ENCODE measurements at places on chromosomes 1 and 21.

DNA sequence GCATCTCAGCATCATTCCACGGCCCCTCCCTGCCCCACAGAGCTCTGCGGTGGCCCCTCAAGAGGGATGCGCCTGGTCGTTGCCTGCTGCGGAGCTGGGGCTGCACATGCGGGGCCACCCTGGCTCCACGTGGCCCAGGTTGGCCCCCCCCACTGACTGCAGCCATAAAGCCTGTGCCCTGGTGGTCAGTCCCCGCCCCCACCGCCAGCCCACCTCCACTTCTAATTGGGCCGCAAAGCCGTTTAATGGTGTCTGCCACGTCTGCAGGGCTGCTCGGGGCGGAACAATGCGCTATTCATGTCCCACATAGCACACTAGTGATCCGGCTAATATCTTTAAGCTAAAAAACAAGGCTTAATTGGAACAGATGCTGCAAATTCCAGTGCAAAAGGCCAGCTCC lies 33.5 kb upstream of the ACTRT2 start:
- DNase-seq: no peak

GRCh38 chr1:51535006-51535592 lies 16.0 kb upstream of the EPS15 start:
- peak; percentile 87 for DNase-seq

DNA sequence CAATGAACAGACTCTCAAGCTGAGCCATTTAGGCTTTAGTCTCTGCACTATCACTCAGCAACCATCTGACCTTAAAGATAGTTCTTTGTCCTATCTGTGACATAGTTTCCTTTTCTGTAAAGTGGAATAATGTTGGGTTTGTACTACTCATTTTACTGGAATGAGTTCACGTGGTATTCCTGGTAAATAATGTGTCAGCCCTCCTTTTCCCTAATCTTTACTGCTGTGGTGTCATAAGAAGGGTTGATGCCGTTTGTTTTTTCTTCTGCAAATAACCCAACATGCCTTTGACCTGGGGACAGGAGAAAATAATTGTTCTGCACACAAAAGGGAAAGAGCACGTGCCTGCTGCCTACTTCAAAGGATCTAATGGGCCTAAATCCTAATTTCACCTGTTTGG lies 297.8 kb downstream of the BRINP3 start:
- DNase-seq: no peak

DNA sequence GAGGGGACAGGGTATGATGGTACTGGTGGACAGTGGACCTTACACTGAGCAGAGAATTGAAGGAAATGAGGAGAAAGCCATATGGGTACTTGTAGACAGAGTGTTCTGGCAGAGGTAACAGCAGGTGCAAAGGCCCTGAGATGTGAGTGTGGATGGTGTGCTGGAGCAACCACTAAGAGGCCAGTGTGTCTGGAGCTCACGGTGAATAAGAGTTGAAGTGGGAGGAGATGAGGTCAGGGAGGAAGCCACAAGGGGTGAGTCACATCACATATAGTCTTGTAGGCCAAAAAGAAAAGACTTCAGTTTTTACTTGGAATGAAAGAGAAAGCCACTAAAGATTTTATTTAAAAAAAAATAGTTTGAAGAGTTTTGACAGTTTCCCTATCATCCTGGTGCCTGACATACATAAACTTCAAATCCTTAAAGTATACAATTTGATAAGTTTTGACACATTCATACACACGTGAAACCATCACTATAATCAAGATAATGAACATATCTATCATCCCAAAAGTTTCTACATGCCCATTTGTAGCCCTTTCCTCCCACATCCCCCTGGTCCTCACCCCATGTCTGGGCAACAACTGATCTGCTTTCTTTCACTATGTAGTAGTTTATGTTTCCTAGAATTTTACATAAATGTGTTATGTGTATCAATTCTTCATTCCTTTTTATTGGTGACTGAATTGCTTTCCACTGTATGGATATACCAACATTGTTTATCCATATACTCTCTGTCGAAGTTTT lies 148.4 kb downstream of the GPATCH2 start:
- DNase-seq: no peak

GRCh38 chr1:58979086-58979485 lies 195.2 kb upstream of the JUN start:
- DNase-seq: peak; percentile 7

- DNase-seq: no peak
Measured at GRCh38 chr1:246058466-246058865, 448.6 kb downstream of the SMYD3 start.

DNA sequence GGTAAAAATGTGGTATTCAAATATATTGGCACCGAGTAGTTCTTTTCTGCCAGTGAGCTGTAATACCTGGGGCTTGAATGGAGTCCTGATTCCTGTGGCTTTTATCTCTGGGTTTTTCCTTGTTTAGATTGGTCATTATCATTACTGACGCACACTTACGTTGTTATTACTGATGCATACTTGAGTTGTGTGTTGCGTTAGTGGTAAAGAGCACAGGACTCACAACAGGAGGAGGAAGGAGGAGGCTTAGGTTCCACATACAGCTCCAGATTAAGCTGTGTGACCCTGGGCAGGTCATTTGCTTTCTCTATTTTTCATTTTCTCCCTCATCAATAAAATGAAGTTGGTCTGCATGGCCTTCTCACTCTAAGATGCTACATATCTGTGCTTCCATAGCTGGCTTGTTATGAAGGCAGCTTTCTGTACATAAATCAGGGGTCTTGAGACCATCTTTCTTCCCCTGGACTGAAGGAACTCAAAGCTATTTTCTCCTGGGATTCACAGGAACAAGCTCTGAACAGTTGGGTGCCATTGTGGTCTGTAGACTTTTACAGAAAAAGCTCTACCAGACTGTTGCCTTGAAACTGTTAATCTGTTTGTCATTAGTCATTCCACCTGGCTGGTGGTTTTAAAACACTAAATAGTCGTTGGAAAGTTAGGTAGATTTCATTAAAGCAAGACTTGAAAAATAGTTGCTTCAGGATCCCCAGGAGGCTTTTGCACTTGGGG lies 5.6 kb downstream of the ARID1A start:
- no peak for DNase-seq

GRCh38 chr1:174258148-174258550 lies 98.8 kb downstream of the RABGAP1L start:
- no peak for DNase-seq

GRCh38 chr1:95876276-95876675 lies 642.3 kb downstream of the RWDD3 start:
- no peak for DNase-seq

- DNase-seq: no peak
Measured at GRCh38 chr1:5379176-5379759, 613.0 kb downstream of the NPHP4 start.

- DNase-seq: no peak
Measured at GRCh38 chr1:102853136-102853535, 255.2 kb downstream of the COL11A1 start.

- DNase-seq: no peak
Measured at GRCh38 chr1:70093250-70093975, 112.0 kb downstream of the LRRC40 start.

- DNase-seq: no peak
Measured at GRCh38 chr1:110668549-110668948, 6.2 kb downstream of the KCNA3 start.

DNA sequence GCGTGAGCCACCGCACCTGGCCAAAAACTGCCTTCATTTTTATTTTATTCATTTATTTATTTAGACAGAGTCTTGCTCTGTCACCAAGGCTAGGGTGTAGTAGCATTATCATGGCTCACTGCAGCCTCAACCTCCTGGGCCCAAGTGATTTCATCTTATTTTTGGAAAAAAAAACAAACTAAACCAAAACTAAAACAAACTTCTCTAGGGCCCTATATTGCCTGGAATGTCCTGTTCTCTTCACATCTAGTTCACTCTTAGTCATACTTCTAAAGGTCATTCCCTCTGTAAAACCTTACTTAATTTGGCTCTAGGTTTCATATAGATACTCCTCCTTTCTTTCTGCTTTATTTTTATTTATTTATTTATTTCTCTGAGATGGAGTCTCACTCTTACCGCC lies 15.6 kb downstream of the RPS27 start:
- no peak for DNase-seq

DNA sequence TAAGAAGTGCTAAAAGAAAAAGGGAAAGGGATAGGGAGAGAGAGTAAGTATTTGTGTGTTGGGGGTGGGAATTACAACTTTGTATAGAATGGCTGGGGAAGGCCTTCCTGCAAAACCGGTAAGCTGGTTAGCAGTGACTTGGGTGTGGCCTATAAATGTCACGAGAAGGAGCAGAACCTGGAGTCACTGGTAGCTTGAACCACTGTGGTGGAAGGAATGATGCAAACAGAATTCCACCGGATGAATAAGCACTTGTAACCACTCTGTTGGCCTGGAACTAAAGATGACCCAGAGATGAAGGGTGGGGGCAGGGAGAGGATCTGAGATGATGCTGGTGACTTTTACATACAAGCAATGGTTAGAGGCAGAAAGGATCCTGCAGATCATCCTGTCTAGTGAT lies 8.9 kb downstream of the XKR8 start:
- no peak for DNase-seq

- no peak for DNase-seq
Measured at GRCh38 chr1:32357614-32358013, 4.7 kb downstream of the FAM229A start.

GRCh38 chr1:45171575-45171974 lies 34.8 kb downstream of the ZSWIM5 start:
- DNase-seq: no peak

- no peak for DNase-seq
Measured at GRCh38 chr1:62905309-62905708, 121.4 kb downstream of the ATG4C start.

DNA sequence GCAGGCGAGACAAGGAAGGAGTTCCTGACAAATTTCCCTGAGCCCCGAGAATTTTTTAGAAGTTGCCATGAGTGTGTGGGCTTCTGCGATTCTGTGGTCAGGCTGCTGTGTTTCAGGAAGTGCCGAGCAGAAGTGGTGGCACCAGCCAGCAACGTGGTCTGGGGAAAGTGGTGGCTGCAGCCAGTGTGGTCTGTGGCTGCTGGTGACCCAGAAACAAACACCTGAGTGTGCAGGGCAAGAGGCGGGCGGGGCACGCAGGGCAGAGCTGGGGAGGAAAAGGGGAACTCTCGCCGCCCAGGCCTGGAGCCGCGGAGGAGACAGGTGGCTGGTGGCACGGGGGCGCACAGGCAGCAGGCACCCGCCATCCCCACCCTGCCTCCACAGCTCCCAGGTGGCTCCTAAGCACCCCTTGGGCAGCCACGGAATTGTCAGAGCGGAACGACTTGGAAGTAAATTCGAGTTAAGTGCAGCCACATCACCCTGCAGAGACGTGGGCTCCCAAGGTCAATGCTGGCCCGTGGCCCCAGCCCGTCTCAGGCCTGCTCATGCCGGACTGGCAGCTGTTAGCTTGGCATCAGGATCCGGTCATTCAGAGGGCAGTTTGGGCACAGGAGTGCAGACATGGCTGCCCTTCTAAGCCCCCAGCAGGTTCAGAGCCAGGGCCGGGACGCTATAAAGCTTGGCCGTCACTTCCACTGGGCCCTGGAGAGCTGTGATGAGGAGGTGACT lies 25.1 kb downstream of the PRDM16 start:
- no peak for DNase-seq

- no peak for DNase-seq
Measured at GRCh38 chr1:67736750-67737149, 51.7 kb downstream of the GADD45A start.

DNA sequence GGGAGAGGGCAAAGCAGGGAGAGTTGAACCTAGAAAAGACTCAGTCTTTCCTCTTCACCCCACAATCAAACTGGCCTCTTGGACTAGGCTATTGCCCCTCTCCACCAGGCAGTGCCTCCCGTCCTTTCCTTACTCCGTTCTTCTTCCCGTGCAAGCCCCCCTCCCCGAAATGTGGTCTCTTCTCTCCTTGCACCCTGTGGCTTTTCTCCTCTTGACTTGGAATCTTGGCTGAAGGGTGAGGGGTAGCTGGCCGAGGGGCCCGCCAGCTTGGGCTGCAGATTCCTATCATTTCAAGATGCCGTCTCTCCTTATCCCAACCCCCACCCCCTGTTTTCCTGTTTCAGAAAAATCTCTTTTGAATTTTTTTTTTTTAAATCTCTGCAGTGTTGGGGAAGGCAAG lies 1.6 kb downstream of the WNT2B start:
- no peak for DNase-seq

GRCh38 chr1:30758785-30759380 lies 1.3 kb upstream of the LAPTM5 start:
- no peak for DNase-seq

GRCh38 chr1:64006276-64007051 lies 197.0 kb upstream of the UBE2U start:
- no peak for DNase-seq

GRCh38 chr21:45537746-45538291 lies 4.4 kb downstream of the SLC19A1 start:
- DNase-seq: no peak

- peak; percentile 4 for DNase-seq
Measured at GRCh38 chr1:239361403-239361802, 25.0 kb upstream of the CHRM3 start.

- no peak for DNase-seq
Measured at GRCh38 chr1:20194224-20194623, 7.9 kb upstream of the PLA2G2C start.

DNA sequence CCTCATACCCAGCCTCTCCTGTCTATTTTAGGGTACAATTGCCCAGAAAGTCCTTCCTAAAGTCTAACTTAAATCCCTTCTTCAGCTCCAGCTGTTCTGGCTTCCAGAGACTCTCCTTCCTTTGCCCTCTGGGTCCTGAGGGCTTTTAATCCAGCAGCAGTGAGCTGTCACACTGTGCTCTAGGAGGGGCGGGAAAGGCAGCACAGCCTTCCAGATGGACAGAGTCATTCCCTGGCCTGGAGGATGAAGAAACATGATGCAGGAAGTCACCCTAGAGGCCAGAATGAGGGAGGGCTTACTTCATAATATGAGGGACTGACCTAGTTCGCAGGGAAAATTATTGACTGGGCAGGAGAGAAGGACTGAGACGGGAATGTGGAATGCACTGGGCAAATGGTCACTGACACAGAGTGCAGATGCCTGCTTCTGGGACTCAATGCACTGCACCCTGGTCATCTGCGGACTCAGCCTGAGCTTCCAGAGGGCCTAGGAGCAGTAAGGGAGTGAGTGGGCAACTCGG lies 1.3 kb downstream of the SH2D2A start:
- no peak for DNase-seq

- no peak for DNase-seq
Measured at GRCh38 chr1:204782118-204782700, 88.5 kb upstream of the NFASC start.

- DNase-seq: no peak
Measured at GRCh38 chr1:91736715-91737615, 149.0 kb downstream of the TGFBR3 start.

DNA sequence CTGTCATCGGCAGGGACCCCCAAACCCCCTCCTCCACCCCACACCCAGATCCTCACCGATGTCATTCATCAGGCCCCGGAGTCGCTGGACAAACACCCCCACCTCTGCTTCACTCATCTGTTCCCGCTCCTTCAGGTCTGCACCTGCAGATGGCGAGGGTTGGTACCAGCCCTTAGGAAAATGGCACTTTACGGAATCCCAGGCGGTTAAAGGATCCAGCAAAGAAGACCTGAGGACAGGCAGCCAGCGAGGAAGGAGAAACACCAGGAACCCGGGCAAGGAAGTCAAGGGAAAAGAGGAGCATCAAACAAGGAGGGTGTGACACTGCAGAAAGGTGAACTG lies 13.8 kb downstream of the ECHDC2 start:
- DNase-seq: no peak

- no peak for DNase-seq
Measured at GRCh38 chr1:34779962-34780361, 1.1 kb upstream of the GJB3 start.

GRCh38 chr1:232123775-232124659 lies 497.4 kb downstream of the DISC1 start:
- DNase-seq: no peak
